ENCODE measurements at places on chromosomes 1 and 21.

- no peak for DNase-seq
Measured at GRCh38 chr1:147292012-147292411, 49.5 kb downstream of the CHD1L start.

DNA sequence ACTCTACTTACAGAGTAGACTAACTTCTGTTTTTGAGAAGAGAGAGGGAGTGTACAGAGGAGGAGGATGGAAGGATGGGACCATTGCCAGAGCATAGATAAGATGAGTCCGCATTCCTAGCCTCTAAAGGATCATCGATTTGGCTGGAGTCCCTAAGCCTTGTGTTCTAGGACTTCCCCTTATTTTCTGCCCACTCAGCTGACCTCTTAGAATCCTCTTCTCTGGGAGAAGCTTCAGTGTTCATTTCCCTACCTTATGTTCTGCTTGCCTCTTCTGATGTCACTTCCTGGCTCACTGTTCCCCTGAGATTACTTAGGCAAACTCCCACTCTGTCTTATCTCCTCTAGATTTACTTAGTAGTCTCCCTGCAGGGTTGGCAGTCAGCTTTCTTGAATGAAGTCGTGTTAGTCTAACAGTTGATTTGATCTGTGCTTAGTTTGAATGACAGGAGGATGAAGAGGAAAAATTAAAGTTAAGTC lies 156.7 kb downstream of the SYT2 start:
- no peak for DNase-seq

- no peak for DNase-seq
Measured at GRCh38 chr1:231757101-231757404, 130.5 kb downstream of the DISC1 start.

DNA sequence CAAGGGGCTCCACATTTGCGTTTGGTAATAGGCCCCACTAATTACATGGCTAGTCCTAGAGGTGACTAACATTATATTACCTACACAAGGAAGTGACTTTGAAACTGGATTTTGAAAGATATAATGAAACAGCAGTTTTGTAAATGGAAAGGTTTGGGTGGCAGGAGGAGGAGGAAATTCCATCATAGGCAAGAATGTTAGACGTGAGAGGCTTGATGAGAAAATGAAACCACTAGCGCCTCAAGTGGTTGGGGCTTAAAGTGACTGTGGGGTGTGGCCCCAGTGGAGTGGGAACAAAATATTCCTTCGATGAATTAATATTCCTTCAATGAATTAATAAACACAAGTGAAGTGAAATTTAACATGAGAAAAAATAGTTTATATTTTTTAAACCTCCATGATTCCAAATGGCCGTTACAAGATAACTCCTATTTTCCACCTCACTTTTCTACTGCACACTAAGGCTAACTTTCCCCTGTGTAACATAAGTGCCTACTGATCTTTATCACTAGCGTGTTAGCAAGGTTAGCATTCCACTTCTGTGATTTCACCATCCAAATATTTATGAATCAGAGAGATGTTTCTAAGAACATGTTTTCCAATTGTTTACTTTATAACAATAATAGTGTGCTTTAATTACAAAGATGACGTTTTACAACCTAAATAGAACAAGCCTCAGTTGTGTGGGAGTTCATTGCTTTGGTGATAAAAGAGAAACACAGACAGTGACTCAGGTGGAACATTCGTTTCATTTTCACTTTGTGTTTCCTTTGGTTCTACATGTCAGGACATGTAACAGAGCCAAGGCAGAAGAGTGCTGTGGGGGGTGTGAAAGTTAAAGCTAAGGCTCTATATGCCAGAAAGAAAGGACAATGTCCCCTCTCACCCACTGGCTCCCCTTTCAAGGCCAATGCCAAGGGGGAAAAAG lies 12.5 kb upstream of the ATF3 start:
- DNase-seq, result no peak

DNA sequence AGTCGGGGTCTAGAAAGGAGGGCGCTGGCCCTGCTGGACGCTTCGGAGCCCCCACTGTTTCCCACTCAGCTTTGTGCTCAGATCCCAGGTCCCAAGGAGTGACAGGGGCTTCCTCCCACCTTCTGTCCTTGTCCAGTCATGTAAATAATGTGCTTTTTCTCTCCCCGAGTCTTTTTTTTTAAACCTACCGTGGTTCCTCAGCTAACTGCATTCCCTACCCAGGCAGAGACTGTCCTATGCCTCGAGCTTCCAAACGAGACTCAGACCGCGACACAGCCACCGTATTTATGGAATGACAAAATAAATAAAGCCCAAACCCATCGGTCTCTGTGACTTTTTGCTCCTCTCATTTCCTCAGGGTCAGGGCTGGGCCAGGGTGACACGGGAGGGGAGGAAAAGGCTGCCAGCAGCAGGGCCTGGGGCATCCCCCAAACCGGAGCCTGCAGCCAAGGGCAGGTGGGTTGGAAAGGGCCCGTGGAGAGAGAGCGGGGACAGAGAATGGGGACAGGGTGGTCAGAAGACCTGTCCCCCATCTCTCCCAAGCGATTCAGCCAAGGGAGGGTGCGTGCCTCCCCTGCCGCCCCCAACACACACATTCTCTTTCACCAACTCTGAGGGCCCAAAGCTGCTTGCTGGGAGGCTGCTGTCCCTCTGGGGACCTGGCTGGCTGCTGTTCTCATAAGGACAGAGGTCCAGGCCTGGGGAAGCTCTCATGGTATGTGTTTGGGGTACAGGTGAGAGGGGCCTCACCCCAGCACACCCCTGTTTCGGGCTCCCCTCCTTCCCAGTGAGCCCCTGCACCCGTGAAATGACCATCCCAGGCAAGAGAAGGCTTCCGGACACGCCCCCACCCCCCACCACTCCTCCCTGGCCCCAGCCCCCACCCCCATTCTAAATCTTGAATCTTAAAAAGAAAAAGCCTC lies 55.4 kb downstream of the KCNAB2 start:
- DNase-seq, result no peak

DNA sequence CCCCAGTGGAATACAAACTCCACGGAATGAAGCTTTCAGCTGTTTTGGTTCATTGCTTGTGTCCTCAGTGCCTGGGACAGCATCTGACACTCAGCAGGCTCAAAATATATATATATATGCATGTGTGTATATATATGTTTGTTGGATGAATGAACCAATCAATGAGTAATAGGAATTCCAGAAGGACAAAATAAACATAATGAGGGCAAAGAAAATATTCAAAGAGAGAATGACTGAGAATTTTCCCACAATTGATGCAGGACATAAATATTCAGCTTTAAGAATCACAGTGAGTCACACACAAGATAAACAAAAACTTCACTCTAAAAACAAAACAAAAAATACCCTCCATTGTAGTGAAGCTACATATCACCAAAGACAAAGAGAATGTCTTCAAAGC lies 64.0 kb downstream of the CHD5 start:
- no peak for DNase-seq

DNA sequence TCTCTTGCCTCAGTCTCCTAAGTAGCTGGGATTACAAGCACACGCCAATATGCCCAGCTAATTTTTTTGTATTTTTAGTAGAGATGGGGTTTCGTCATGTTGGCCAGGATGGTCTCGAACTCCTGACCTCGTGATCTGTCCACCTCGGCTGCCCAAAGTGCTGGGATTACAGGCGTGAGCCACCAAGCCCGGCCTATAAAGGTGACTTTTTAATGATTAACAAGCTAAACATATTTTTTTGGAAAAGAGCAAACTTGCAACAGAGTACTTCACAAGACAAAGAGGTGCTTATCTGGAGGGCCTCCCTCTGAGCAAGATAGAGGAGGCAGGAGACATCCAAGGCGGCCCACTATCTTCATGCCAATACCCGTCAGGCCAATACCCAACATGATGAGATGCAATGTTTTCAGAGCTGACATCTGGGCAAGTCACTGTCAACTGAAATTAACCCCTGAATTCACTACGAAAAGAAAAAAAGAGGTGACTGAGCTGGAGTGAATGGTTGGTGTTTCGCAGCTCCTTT lies 10.5 kb downstream of the BCAR3 start:
- no peak for DNase-seq

- DNase-seq, result no peak
Measured at GRCh38 chr1:218677026-218677425, 331.9 kb downstream of the TGFB2 start.

Data from GOT3 (cell line).